ENCODE measurements at places on chromosomes 4 and X. TPM values are rescaled to one million over a fixed set of nuclear protein-coding genes. Genes with fewer than 3 reads are reported as not detected.

Gene SPANXA1
- not detected for polyA plus RNA-seq

- no peaks in the 10 kb centered on the region for H3K36me3 ChIP-seq
- H3K27ac ChIP-seq: no peak overlapping the region
- no peak for DNase-seq
- no peaks in the 10 kb centered on the region for H3K27me3 ChIP-seq
- no peaks in the 10 kb centered on the region for H3K4me1 ChIP-seq
Measured at GRCh38 chr4:140112576-140112975, 41.4 kb downstream of the MAML3 start.

- H3K4me3 ChIP-seq: peak overlapping the region; percentile 58
- peaks cover 15% of the 10 kb centered on the region for H3K27me3 ChIP-seq
- peaks cover 7% of the 10 kb centered on the region for H3K4me1 ChIP-seq
Measured at GRCh38 chr4:38662522-38663089, 1.4 kb upstream of the KLF3 start.

Gene SHISA3
- polyA plus RNA-seq: 12.9 TPM

Gene TBC1D9
- polyA plus RNA-seq: 0.58 TPM

DNA sequence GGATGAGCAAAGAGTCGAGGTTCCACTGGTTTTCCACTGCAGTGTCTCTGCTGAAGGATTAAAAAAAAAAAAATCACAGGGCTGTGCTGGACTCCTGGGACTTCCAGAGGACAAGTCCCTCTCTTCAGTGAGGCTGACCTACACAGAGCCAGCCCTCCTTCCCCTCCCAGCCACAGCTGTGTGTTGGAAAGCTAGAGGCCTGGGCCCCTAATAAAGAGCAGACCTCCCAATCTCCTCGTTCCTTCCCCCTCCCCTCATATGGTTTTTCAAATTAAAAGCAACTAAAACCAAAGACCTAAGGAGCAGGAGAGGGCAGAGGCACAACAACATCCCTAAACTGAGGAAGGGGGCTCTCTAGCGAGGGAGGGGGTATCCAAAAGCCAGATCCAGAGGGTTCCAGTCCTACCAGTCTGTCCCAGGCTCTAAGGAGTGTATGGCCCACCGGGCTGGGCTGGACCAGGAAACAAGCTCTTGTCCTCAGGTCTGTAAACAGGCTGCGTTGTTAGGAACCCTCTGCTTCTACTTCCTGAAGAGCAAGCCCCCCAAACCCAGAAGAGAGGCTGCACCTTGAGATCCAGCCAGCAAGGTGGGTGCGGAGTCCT lies 4.0 kb upstream of the PDGFRA start:
- peaks cover 82% of the 10 kb centered on the region for H3K27me3 ChIP-seq
- no peak overlapping the region for H3K27ac ChIP-seq
- no peak for DNase-seq
- peak overlapping the region; percentile 58 for H3K4me3 ChIP-seq

DNA sequence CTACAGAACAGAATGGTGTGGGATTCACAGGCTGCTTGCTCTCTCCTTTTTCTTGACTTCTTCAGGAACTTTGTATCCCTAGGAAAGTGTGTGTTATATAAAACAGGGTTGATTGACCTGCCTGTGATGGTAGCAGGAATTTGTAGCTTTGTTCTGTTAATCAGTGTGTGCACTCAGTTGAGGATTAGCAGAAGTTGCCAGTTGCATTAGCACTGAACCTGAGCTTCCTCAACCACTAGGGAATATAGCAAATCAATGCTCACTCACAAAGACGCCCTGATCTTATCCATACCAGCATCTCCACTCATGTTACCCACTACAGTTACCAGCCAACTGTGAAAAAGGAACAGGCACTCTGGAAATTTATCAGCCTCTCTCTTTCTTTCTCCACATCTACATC lies 319.1 kb upstream of the EMCN start:
- no peak overlapping the region for H3K4me3 ChIP-seq
- no peaks in the 10 kb centered on the region for H3K36me3 ChIP-seq
- H3K27ac ChIP-seq: no peak overlapping the region
- no peaks in the 10 kb centered on the region for H3K27me3 ChIP-seq

DNA sequence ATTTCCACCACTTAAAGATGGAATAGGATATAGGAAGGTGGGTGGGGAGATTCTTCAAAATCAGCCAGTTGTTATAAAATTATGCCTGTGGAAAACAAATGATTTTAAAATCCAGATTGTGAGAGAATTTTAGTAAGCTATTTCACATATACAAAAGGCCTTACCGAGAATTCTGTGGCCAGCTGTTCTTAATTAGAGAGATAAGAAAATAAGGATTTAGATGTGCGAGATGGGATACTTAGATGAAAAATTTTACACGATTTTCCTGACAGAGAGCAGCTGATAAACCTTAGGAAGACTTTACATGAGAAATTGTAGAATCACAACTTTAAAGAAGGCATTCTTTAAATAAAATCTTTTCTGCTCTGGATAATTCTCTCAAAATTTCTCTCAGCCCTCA lies 94.5 kb upstream of the IQCM start:
- H3K36me3 ChIP-seq: no peaks in the 10 kb centered on the region
- H3K4me3 ChIP-seq: no peak overlapping the region
- H3K27ac ChIP-seq: no peak overlapping the region
- H3K4me1 ChIP-seq: no peaks in the 10 kb centered on the region
- DNase-seq: no peak

GRCh38 chr4:46503739-46504138 lies 113.8 kb upstream of the GABRA2 start:
- no peaks in the 10 kb centered on the region for H3K27me3 ChIP-seq
- DNase-seq: no peak
- no peak overlapping the region for H3K4me3 ChIP-seq

GRCh38 chr4:124401606-124402005 lies 310.9 kb downstream of the ANKRD50 start:
- no peak overlapping the region for H3K4me3 ChIP-seq
- no peaks in the 10 kb centered on the region for H3K36me3 ChIP-seq

GRCh38 chr4:12118651-12119213 lies 690.0 kb upstream of the HS3ST1 start:
- H3K27ac ChIP-seq: no peak overlapping the region
- no peak overlapping the region for H3K4me3 ChIP-seq

- H3K4me3 ChIP-seq: no peak overlapping the region
- no peaks in the 10 kb centered on the region for H3K36me3 ChIP-seq
- H3K4me1 ChIP-seq: no peaks in the 10 kb centered on the region
- H3K27me3 ChIP-seq: no peaks in the 10 kb centered on the region
- no peak for DNase-seq
- no peak overlapping the region for H3K27ac ChIP-seq
Measured at GRCh38 chr4:167032871-167033270, 201.4 kb downstream of the SPOCK3 start.

DNA sequence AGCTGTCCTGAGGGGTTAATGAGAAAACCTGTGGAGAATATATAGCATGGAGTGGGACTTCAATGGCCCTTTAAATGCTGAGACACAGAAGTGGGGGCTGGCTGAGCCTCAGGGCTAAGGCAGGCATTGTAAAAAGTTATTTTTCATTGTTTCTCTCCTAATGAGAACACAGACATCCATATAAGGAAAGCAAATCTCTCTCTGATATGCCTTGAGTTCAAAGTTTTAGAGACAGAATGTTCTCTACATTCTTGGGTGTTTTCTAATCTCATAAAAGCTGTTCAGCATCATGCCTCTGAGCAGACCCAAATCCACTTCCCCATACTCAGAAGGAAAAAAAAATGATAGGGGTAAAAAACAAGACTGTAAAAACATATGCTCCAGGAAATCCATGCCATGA lies 16.8 kb upstream of the RAB40A start:
- no peak for DNase-seq
- H3K4me3 ChIP-seq: no peak overlapping the region
- no peak overlapping the region for H3K27ac ChIP-seq
- no peaks in the 10 kb centered on the region for H3K27me3 ChIP-seq

- DNase-seq: no peak
- H3K36me3 ChIP-seq: no peaks in the 10 kb centered on the region
- H3K27ac ChIP-seq: no peak overlapping the region
- no peak overlapping the region for H3K4me3 ChIP-seq
Measured at GRCh38 chrX:38516196-38516774, 45.1 kb upstream of the TSPAN7 start.

DNA sequence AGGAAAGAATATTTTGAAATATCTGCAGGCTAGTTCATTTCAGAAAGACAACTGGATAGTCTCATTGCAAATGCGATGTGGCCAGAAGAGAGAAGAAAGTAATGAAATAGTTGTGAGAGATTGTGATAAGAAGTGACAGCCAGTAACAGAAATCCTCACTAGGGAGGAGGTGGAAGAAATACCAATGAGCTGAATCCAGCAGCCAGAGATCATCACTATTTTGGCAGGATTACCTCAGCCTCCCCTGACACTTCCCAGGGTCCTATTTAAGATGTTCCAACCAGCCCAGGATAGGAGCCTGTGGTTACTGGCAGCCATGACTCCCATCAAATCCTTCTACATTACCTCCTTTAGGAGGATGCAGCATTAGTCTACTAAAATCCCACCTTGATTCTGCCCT lies 76.7 kb upstream of the ARHGAP24 start:
- H3K27ac ChIP-seq: no peak overlapping the region
- no peaks in the 10 kb centered on the region for H3K27me3 ChIP-seq
- no peak for DNase-seq
- H3K4me3 ChIP-seq: no peak overlapping the region
- H3K36me3 ChIP-seq: no peaks in the 10 kb centered on the region

GRCh38 chr4:59671037-59671436 lies 1529.1 kb upstream of the ADGRL3 start:
- H3K36me3 ChIP-seq: no peaks in the 10 kb centered on the region
- no peaks in the 10 kb centered on the region for H3K27me3 ChIP-seq
- no peak overlapping the region for H3K4me3 ChIP-seq
- H3K27ac ChIP-seq: no peak overlapping the region

Gene NIPAL1
- polyA plus RNA-seq: 1.4 TPM

DNA sequence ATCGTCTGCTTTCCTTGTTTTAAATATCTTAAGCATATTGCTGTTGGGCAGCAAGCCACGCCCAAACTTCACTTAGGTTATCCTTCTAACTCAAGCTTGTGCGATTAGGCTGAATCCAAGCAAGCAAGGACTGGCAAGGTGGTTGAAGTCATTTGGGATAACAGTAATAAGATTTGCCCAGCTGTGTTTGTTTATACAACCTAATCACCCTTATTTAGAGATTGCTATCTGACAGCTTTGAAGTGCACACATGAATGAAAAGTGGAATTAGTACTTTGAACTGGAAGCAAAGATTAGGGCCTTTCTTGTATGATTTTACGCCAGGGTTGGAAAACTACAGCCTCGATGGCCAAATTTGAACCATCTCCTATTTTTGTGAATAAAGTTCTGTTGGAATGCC lies 182.1 kb downstream of the ASB9 start:
- DNase-seq: no peak
- no peak overlapping the region for H3K27ac ChIP-seq
- H3K36me3 ChIP-seq: no peaks in the 10 kb centered on the region

Gene BLOC1S4
- polyA plus RNA-seq: 26.6 TPM

Gene GJB1
- polyA plus RNA-seq: 0.06 TPM

GRCh38 chr4:129110931-129111330 lies 15.0 kb downstream of the C4orf33 start:
- no peak for DNase-seq
- H3K4me3 ChIP-seq: no peak overlapping the region
- no peak overlapping the region for H3K27ac ChIP-seq
- no peaks in the 10 kb centered on the region for H3K27me3 ChIP-seq

DNA sequence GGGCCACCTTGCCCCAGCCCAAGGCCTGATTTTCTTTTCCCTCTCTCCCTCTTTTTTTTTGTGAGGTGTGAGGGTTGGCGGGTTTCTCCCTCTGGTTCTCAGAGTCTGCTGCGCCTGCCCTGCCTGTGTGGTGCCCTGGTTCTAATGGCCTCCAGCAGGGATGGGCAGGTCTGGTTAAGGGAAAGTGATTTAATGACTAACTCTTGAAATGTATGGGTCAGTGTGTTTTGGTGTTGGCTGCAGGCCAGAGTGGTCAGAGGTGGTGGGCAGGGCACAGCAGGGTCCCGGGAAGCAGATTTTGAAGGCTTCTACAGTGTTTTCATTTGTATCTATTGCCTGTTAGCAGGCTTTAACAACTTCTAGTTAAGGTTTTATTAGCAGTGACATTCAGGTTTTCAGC lies 39.0 kb downstream of the JADE1 start:
- H3K4me1 ChIP-seq: no peaks in the 10 kb centered on the region
- peaks cover 75% of the 10 kb centered on the region for H3K36me3 ChIP-seq
- no peaks in the 10 kb centered on the region for H3K27me3 ChIP-seq
- DNase-seq: no peak
- no peak overlapping the region for H3K4me3 ChIP-seq

DNA sequence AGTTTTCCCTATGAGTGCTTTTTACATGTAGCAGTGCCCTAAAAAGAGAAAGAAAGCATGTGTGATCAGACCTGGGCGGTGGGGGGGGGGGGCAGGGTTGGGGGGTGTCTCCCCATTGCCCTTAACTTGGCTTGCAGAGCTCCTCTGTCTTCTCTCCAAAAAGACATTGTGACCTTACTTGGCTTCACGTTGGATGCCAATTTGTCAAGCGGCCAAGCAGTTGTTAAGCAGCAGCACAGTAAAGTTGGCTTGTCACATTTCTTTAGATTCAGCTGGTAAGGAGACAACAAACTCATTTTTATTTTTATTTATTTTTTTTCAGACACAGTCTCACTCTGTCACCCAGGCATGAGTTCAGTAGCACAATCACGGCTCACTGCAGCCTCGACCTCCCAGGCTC lies 57.3 kb upstream of the ZNF157 start:
- no peaks in the 10 kb centered on the region for H3K27me3 ChIP-seq
- no peak for DNase-seq
- H3K36me3 ChIP-seq: no peaks in the 10 kb centered on the region
- no peak overlapping the region for H3K27ac ChIP-seq
- peaks cover 4% of the 10 kb centered on the region for H3K4me1 ChIP-seq

- peaks cover 4% of the 10 kb centered on the region for H3K4me1 ChIP-seq
- peak; percentile 53 for DNase-seq
- no peaks in the 10 kb centered on the region for H3K27me3 ChIP-seq
- peak within 1 kb of the TSS; percentile 53 for H3K4me3 ChIP-seq
Measured at GRCh38 chrX:71910643-71910985, at the start of gene NHSL2. Gene NHSL2 (plus strand): TSS chrX:71910845.

GRCh38 chr4:123666486-123666885 lies 269.9 kb downstream of the SPRY1 start:
- H3K27me3 ChIP-seq: no peaks in the 10 kb centered on the region
- H3K27ac ChIP-seq: no peak overlapping the region
- H3K4me3 ChIP-seq: no peak overlapping the region
- no peaks in the 10 kb centered on the region for H3K36me3 ChIP-seq

DNA sequence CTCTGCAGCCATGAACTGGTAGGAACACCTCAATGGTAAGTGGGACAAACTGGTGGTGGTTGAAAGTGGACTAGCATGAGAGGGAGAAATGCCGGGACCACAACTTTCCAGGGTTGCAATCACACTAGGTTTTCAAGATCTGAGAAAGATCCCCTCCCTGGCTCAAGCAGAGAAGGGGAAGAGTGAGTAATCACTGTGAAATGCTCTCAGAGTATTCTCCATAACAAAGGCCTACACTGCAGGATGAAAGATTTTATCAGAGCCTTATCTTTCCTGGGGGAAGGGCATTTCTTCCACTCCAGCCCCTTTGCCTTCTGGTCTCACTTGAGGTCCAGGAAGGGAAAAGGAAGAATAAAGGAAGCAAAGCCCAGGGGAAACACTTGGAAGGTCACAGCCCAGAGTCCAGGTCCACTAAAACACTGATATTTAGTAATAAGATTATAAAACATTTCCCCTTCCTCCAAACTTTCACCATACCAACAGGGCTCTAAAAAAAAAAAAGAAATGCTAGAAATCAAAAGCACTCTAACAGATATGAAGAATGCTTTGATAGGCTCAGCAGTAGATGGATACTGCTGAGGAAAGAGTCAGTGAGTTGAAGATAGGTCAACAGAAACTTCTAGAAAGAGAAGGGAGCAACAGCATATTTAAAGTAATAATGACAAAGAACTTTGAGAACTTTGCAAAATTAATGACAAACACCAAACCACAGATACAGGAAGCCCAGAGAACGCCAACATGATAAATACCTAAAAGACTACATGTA lies 95.9 kb downstream of the WDFY3 start:
- H3K4me1 ChIP-seq: peaks cover 2% of the 10 kb centered on the region
- H3K27me3 ChIP-seq: no peaks in the 10 kb centered on the region
- no peaks in the 10 kb centered on the region for H3K36me3 ChIP-seq
- peak; percentile 44 for DNase-seq
